ENCODE measurements at places on chromosomes 7 and 10. TPM values are rescaled to one million over a fixed set of nuclear protein-coding genes. Genes with fewer than 3 reads are reported as not detected.

The CCDC126 gene
- 4.2 TPM for polyA plus RNA-seq

The ARMC10 gene
- 39.0 TPM for polyA plus RNA-seq

The GPR141 gene
- not detected for polyA plus RNA-seq

The MSMB gene
- polyA plus RNA-seq = not detected

The NDUFA5 gene
- polyA plus RNA-seq = 75.2 TPM

The ADCYAP1R1 gene
- polyA plus RNA-seq = 16.3 TPM
